ENCODE measurements at places on chromosomes 1 and 21.

- DNase-seq: no peak
Observed at GRCh38 chr1:15028102-15028501, 125.4 kb upstream of the TMEM51 start.

DNA sequence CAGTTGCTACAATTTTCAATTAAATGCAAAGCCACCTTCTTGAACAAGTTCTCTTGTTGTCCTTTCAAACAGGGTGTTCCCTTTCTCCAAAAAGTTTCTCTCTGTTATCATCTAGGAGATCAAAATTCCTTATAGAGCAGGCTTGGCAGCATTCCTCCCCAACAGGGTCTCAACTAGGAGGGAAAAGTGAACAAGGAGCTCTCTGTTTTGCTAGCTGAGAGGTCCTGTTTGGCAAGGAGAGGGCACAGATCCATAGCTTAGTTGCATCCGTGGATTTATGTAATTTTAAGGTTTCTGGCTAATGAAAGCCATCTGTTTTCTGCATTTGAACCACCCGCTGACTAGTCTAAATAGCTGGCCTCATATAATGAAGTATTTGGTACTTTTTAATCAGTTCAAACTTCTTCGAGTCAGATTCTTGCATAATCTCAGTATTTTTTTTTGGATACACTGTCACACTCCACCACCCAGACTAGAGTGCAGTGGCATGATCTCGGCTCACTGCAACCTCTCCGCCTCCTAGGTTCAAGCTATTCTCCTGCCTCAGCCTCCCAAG, 54.0 kb downstream of the APP start:
- DNase-seq: no peak

DNA sequence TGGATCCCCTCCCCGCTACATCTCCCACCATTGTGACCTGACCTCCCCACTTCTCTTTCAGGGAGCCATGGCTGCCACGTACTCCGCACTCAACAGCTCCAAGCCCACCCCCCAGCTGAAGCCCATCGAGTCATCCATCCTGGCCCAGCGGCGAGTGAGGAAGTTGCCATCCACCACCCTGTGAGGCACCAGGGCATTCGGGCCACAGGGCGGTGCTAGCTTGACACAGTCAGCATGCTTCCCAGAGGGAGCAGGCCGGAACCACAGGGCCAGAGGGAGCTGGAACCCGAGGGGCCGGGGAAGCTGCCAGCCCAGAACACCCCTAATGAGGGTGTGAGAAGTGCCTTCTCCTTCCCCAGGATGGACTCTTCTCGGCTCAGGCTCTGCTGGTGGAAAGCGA, 44.5 kb downstream of the RPS6KA1 start:
- no peak for DNase-seq

- DNase-seq: no peak
Observed at GRCh38 chr1:30919025-30919881, 10.7 kb upstream of the SDC3 start.

GRCh38 chr1:12477936-12478611, 139.9 kb downstream of the DHRS3 start:
- DNase-seq: no peak

GRCh38 chr1:202146279-202146678, 1.7 kb upstream of the ARL8A start:
- no peak for DNase-seq

- no peak for DNase-seq
Observed at GRCh38 chr1:44263568-44264450, 50.5 kb downstream of the DMAP1 start.

DNA sequence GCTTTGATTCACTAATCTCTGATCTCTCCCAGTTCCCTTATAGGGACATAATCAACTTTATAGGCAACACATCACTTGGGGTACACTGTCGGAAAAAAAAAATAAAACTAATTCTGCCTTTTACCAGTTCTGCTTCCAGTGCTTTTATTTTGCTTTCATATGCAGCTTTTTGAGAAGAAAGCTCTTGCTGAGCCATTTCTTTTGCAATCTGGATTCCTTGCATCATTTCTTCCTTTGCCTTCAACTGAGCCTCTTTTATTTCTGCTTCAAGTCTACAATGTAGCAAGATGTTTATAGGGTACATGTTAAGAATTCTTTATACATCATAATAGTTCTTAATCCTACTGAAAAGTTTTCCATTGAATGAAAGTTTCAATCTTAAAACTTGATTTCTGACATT, 30.6 kb downstream of the KIF14 start:
- DNase-seq: no peak

GRCh38 chr1:41623736-41624135, 139.3 kb upstream of the EDN2 start:
- no peak for DNase-seq

- DNase-seq: no peak
Observed at GRCh38 chr1:36609241-36610027, 126.7 kb upstream of the CSF3R start.

DNA sequence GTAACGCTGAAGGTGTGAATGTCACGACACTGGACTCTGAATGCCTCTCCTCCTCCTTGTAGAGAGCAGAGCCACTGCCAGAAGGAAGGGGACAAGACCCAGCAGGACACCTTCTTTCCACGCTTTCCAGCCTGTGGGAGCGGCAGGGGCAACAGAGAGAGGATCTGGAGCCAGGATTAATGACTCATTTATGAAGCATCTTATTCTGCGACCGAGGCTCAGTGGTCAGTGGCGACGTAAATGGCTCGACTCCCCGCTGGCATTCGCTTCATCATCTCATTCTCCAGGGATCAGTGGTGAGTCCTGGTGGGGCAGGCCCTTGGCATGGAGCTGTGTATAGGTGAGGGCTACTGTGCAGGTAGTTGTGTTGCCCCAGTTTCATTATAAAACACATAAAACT, 4.6 kb downstream of the SLC37A1 start:
- DNase-seq: no peak

DNA sequence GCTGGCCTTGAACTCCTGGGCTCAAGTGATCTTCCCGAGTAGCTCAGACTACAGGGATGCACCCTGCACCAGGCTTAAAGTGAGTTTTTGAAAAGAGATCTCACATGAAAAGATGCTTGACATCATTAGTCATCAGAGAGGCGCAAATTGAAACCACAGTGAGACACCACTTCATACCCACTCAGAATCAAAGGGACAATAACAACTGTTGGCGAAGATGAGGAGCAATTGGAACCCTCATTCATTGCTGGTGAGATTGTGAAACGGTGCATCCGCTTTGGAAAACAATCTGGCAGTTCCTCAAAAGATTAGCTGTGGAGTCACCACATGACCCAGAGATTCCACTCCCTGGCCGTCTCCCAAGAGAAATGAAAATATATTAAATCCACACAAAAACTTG, 122.3 kb downstream of the PGBD5 start:
- DNase-seq: no peak

DNA sequence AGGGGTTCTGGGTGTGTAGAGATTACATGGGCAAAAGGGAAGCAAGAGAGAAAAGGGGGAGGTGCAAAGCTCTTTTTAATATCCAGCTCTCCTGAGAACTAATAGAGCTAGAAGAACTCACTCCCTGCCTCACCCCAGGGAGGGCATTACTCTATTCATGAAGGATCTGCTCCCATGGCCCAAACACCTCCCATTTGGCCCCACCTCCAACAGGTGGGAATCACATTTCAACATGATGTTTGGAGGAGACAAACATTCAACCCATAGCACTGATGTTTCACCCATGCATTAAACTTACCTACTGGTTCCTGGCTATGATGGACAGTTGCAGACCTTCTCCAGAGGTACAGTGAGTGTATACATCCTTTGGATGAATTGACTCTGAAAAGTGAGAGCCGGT, 7.3 kb upstream of the JUN start:
- no peak for DNase-seq

GRCh38 chr1:22609291-22609690, 27.1 kb upstream of the C1QA start:
- DNase-seq: no peak

DNA sequence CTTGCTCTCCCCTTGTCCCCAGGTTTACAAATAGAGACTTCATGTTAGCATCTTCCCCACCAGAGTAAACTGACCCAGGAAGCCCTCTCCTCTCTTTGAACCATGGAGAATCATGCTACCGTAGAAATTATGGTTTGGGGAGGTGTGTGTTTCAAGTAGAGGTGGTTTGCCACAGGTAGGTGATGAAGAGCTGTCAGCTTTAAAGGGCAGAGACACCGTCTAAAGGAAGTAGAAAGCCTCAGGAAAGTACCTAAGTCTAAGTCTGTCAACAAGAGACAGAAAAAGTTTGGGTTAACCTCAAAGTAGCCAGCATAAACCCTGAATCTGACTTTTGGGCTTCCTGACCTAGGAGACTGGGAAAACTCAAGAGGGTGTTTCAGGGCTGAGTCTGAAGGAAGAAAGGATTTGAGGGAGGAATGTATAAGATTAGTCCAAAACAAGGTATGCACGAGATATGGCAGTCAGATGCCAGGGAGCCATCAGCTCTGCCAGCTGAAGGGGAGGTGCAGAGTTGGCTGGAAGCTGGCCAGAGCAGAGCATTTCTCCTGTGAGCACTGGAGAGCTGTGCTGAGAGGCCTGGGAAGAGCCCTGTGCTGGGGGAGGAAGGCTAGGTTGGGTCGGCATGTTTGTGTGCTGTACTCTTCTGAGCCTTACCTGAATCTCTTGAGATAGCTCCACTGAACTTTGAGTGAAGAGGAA, 14.3 kb downstream of the ADAMTSL4 start:
- DNase-seq: no peak

- no peak for DNase-seq
Observed at GRCh38 chr1:3014050-3014440, 7.2 kb upstream of the ACTRT2 start.

DNA sequence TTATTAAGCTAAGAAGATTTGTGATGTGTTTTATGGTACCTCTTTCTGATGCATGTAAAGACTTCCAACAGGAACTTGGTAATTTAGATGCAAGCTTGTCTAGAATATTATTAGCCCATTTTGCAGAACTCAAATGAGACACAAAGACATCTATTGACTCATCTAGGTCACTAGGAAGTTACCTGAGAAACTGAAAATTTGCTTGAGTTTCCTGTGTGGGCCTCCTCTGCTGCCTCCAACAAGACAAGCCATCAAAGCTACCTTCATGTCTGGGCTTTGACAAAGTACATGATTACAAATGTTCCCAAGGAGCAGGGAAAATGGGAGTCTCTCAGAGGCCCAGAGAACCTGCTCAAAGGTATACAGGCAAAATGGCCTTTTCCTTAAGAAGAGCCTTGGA, 5.6 kb downstream of the RUNX1 start:
- DNase-seq: no peak

- DNase-seq: peak; percentile 49
Observed at GRCh38 chr1:228059634-228060457, 22.7 kb upstream of the ARF1 start.

- DNase-seq: no peak
Observed at GRCh38 chr1:177912991-177913390, 56.9 kb downstream of the SEC16B start.

DNA sequence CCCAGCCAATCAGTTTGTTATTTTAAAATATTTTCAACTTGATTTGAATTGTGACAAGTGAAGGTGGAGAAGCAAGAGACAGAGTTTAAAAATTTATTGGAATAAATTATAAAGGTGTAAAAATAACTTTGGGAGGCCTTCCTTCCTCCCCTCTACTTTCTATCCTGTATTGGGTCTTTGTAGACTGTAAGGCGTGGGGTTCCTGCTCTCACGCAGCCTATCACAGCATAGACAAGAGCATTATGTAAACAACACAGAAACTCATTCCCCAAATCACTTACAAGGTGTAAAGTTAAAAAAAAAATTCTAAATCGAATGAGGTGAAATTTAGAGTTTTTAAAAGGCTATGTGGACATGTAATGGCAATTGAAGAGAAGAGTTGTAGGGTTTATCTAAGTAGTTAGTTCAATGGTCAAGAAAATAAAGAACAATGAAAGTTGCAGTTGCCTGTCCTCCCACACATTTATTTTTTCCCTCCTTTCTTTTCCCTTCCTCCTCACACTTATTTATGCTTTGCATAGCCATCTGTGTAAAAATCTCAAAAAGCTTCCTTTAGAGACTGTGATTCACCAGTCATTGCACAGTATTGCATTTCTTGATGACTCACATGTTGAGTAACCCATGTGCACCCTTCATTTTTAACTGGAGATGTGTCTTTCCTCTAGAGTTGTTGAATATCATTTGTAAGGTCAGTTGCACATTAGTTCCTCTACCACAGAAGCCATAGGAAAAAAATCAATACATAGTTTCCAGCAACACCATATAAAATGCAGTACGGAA, 242.2 kb downstream of the PTPRC start:
- DNase-seq: no peak

DNA sequence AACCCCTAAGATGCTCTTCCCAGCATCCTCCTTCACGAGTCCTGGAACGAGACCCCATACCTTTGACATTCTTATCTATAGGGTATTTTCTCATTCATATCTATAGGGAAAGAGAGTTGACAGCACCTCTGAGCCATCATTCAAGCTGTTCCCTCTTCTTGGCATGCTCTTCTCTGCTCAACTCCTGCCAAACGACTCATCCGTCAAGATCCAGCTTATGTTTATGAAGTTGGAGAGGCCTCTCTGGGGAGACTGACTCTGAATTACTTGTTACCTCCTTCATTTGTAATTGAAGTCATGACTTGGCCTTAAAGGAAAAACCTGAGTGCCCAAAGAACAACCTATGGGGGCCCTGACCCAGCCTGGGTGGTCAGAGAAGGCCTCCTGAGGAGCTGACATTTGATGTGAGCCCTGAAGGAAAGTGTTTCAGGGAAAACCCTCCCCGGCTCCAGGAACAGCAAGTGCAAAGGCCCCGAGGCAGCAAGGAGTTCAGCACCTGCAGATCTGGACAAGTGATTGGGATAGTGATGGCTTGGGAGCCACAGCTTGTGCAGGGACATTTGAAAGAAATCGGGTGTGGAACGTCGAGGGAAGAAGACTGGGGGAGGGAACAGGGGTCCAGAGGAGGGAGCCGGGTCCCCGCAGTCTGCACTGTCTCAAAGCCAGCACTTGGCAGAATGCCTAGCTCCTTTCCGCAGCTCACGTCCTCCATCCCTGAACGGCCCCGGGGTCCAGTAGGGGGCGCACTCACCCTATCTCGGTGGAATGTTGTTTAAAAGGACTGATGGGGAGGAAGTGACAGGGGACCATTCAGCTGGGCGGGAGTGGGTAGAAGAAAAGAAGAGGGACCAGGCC, 14.0 kb upstream of the CDA start:
- DNase-seq: peak; percentile 30
